ENCODE measurements at places on chromosomes 6 and 20. TPM values are rescaled to one million over a fixed set of nuclear protein-coding genes. Genes with fewer than 3 reads are reported as not detected.

DNA sequence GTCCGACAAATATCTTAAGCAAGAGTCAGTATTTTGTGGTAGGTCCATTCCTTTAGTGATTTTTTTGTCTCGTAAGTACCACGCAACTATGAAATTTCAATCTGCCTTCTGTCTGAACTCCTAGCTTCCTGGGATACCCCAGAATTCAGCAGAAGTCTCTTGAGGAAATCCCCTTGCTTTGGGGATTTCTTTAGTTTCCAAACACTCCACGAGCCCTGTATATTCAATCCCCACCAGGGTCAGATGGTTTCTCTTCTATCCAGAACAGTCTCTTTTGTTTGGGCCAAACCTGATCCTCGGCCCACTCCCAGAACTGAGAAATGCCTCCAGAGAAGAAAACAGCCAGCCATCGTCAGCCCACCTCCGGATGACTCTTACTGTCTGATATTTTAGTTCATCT is 113.0 kb downstream of the CHD6 start:
- peaks cover 38% of the 10 kb centered on the region for H3K4me1 ChIP-seq
- H3K27me3 ChIP-seq, result no peaks in the 10 kb centered on the region
- H3K4me3 ChIP-seq, result no peak overlapping the region
- H3K36me3 ChIP-seq, result peaks cover 4% of the 10 kb centered on the region
- H3K27ac ChIP-seq, result no peak overlapping the region

Gene BPIFB4
- not detected for total RNA-seq

Gene GSTA3
- total RNA-seq, result not detected

DNA sequence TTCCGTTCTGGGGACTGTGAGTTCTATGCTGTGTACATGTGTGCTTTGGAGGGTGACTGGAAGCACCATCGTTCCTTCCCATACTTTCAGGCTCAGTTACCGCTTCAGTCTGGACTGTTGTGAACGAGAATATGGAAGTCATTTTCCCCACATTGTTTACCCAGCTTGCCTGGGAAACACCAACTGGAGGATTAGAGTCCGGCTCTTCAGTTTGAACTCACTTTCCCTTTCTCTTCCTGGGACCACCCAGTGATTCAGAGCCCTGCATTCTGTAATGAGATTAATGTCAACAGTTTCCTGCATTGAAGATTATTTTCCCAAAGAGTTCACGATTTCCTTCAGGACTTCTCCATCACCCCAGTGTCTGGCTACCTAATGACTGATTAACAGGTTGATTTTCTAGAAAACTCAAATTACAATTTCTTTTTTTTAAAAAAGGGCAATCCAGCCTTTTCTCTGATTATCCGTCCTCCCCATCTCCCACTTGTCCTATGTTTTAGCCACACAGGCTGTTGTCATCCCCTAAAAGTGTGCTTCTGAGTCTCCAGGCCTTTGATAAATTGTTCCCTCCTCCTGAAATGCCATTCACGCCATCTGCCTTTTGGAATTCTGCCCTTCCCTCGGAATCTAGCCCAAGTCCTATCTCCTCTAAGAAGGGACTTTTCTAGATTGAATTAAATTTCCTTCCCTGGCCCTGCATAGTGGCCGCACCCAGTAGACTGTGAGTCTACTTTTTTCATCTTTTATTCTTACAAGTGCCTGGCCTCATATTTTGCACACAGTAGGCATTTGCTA is 3.3 kb upstream of the TAGAP start:
- H3K27ac ChIP-seq, result no peak overlapping the region
- peaks cover 3% of the 10 kb centered on the region for H3K4me1 ChIP-seq
- no peak overlapping the region for H3K4me3 ChIP-seq
- no peaks in the 10 kb centered on the region for H3K36me3 ChIP-seq
- peaks cover 7% of the 10 kb centered on the region for H3K27me3 ChIP-seq

GRCh38 chr20:40336533-40336932 is 352.5 kb downstream of the MAFB start:
- H3K4me1 ChIP-seq, result no peaks in the 10 kb centered on the region
- no peaks in the 10 kb centered on the region for H3K36me3 ChIP-seq
- peaks cover 26% of the 10 kb centered on the region for H3K27me3 ChIP-seq
- no peak for DNase-seq
- H3K4me3 ChIP-seq, result no peak overlapping the region
- H3K27ac ChIP-seq, result no peak overlapping the region

Gene GPR63
- 1.0 TPM for total RNA-seq

DNA sequence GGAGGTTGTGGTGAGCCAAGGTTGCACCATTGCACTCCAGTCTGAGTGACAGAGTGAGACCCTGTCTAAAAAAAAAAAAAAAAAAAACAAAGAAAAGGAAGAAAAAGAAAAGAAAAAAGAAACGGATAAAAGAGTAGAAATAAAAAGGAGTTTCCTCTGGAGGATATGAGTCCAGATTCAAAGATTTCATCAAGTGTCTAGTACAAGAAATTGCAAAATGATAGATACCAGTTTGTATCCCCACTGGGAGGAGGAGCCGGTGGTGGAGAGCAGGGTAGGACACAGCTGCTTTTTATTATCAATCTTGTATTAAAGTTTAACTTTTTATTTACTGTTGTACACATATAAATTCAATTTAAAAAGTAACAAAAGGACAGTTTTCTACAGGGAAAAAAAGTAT is 113.9 kb downstream of the BMP7 start:
- no peaks in the 10 kb centered on the region for H3K27me3 ChIP-seq
- peaks cover 46% of the 10 kb centered on the region for H3K4me1 ChIP-seq
- no peak overlapping the region for H3K4me3 ChIP-seq
- DNase-seq, result no peak
